ENCODE measurements at places on chromosomes 2 and 18. TPM values are rescaled to one million over a fixed set of nuclear protein-coding genes. Genes with fewer than 3 reads are reported as not detected.

DNA sequence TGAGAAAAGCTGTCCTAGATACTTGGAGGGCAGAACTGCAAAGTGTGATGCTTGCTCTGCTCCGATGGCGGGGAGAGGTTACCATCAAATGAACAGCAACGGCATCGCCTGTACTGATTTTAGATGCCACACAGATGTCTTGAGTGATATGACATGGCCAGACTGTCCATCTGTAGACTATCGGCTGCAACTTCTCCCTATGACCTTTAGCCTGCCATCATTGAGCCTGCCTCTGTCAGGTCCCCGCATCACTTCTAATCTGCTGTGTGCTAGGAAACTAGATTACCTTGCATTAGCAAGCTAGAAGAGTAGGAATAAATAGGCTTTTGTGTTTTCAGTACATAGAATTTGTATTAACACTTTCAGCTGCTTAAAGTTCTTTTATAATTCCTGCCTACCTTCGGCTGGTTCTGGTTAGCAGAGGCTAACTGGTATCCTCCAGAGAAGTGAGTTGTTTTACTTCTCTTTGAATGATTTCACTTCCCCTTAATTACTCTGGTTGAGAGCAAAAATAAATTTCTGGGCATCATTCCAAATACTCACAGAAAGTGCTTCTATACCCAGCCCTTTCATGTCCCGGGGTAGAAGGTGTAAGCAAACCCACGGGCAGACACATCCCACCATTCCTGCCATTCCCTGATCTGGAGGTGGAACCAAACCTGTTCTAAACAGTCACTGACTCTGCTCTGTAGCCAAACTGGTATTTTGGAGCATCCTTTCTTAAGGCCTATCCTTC is 24.0 kb downstream of the GAREM2 start:
- DNase-seq, result no peak
- H3K27ac ChIP-seq, result no peak overlapping the region
- H3K4me3 ChIP-seq, result no peak overlapping the region
- no peaks in the 10 kb centered on the region for H3K4me1 ChIP-seq

- peaks cover 43% of the 10 kb centered on the region for H3K27me3 ChIP-seq
- no peak overlapping the region for H3K4me3 ChIP-seq
- H3K36me3 ChIP-seq, result no peaks in the 10 kb centered on the region
- H3K4me1 ChIP-seq, result peaks cover 8% of the 10 kb centered on the region
Measured at GRCh38 chr2:120669971-120670370, 65.7 kb upstream of the GLI2 start.

DNA sequence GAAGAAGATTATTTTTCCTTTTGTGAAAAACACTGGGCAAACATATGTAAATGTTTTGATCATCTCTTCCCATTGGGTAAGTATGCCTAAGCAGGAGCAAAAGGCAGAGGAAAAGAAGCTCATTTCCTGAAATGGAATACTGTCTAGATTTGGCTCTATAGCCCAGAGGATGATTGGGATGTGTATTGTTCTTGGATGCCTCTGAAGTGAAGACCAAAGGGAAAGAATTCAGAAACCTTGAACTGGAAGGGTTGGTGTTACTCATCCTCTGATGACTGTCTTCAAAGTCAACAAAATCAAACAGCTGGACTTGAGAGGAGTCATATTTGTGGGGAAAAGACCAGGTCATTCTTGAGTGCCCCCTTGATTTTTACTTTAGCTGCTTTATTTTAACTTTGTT is 112.6 kb upstream of the NT5C1B start:
- no peak overlapping the region for H3K4me3 ChIP-seq
- H3K27ac ChIP-seq, result no peak overlapping the region

DNA sequence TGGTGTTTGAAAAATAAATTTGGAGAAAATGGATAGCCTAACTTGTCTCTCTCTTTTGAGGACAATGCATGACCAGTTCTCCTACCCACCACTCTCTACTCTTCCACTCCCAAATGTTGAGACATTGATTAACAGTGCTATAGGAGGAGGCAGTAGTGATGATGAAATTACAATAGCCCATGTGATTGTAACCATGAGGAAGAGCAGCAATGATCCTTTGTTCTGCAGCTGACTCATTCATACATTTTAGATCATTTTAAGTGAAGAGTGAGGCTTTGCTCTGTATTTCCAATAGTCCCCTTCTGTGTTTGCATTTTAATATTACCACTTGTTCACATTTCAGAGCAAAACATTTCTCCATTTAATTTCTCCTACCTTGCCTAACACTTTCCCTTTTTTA is 592.3 kb downstream of the THSD7B start:
- DNase-seq, result no peak
- H3K4me3 ChIP-seq, result no peak overlapping the region
- H3K27ac ChIP-seq, result no peak overlapping the region
- no peaks in the 10 kb centered on the region for H3K27me3 ChIP-seq
- H3K36me3 ChIP-seq, result no peaks in the 10 kb centered on the region

DNA sequence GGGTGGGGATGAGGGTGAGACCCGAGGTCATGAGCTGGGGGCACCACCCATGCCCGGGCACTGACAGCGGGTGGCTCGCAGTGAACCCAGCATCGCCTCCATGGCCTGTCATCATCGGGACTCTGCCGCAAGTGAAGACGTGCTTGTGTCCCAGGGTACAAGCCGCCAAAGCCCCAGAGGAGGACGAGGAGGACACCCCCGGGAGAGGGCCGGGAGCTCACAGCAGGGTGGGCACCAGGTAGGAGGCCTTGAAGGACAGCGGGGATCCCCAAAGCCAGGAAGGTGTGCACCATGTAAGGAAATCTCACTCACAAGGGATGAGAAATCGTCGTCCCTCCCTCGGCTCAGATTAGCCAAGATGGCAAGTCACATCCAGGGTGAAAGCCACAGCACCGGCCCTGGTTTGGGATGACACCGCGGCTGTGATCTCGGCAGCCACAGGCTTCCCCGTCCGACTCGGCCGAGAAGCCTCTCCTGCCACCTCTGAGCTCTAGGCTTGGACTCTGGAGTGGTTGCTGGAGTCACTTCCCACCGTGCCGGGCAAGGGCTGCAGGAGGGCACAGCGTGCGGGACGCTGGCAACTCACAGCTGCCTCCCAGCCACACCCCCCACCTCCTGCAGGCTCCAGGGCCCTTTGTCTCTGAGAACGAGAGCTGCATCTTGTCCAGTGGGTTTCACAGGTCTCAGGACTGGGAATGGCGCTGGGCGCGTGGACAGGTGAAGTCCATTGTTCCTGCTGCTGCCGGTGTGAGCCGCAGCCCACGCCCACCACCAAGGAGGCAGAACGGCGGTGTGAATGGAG is 81.6 kb upstream of the CTDP1 start:
- DNase-seq, result no peak
- peaks cover 29% of the 10 kb centered on the region for H3K27me3 ChIP-seq
- H3K36me3 ChIP-seq, result no peaks in the 10 kb centered on the region
- H3K4me3 ChIP-seq, result no peak overlapping the region

GRCh38 chr2:54473851-54474250 is 17.7 kb downstream of the SPTBN1 start:
- peaks cover 4% of the 10 kb centered on the region for H3K27me3 ChIP-seq
- no peaks in the 10 kb centered on the region for H3K4me1 ChIP-seq
- DNase-seq, result no peak
- H3K4me3 ChIP-seq, result no peak overlapping the region
- H3K27ac ChIP-seq, result no peak overlapping the region

DNA sequence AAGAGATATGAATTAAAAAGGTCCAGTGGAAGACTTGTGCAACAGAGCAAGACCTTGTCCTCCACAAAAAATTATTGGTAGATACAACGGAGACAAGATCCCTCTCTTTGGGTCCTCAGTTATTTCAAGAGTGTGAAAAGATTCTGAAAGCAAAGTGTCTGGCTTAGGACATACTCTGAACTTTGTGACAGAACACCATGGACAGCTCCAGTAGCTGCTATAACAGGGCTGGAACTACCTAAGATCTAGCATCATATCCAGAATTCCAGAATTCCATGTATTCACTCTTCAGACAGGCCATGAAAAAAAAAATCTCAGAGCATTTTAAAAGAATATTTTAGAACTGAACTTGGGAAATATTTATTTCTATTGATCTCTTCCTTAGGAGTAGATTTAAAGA is 74.8 kb upstream of the ZBTB14 start:
- no peaks in the 10 kb centered on the region for H3K36me3 ChIP-seq
- no peak overlapping the region for H3K27ac ChIP-seq
- no peak for DNase-seq
- no peaks in the 10 kb centered on the region for H3K4me1 ChIP-seq
- H3K27me3 ChIP-seq, result no peaks in the 10 kb centered on the region

- H3K27ac ChIP-seq, result peak overlapping the region; percentile 74
- H3K27me3 ChIP-seq, result no peaks in the 10 kb centered on the region
- DNase-seq, result no peak
- H3K4me1 ChIP-seq, result no peaks in the 10 kb centered on the region
- H3K4me3 ChIP-seq, result no peak overlapping the region
Measured at GRCh38 chr2:241611062-241611461, 25.9 kb downstream of the THAP4 start.

GRCh38 chr2:105827351-105828096 is 82.8 kb downstream of the NCK2 start:
- no peaks in the 10 kb centered on the region for H3K27me3 ChIP-seq
- H3K4me1 ChIP-seq, result no peaks in the 10 kb centered on the region
- no peak overlapping the region for H3K4me3 ChIP-seq
- no peak for DNase-seq

GRCh38 chr2:197101519-197101918 is 175.0 kb upstream of the PGAP1 start:
- DNase-seq, result no peak
- no peaks in the 10 kb centered on the region for H3K27me3 ChIP-seq
- H3K4me1 ChIP-seq, result no peaks in the 10 kb centered on the region
- no peak overlapping the region for H3K4me3 ChIP-seq
- H3K36me3 ChIP-seq, result no peaks in the 10 kb centered on the region

DNA sequence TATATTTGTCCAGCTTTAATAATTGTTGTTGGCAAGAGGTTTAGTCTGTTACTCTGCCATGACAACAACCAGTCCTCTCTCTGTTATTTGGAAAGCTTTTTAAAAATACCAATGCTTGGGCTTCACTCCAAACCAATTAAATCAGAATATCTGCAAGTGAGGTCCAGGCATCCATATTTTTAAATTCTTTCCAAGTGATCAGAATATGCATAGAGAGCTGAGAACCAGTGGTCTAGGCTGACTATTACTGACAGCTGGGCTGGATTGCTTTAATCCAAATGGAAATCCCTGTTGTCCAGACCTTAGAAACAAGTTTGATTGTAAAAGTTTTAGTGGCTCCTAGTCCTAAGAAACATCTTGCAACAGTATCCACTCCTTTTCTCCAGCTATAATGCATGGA is 1059.7 kb upstream of the ACVR2A start:
- H3K4me1 ChIP-seq, result no peaks in the 10 kb centered on the region
- H3K4me3 ChIP-seq, result no peak overlapping the region
- H3K27ac ChIP-seq, result no peak overlapping the region
- H3K36me3 ChIP-seq, result no peaks in the 10 kb centered on the region
- DNase-seq, result no peak

GRCh38 chr2:191730263-191730662 is 52.3 kb downstream of the NABP1 start:
- peaks cover 2% of the 10 kb centered on the region for H3K4me1 ChIP-seq
- no peaks in the 10 kb centered on the region for H3K36me3 ChIP-seq
- DNase-seq, result no peak
- no peaks in the 10 kb centered on the region for H3K27me3 ChIP-seq

GRCh38 chr2:165191096-165191728 is 12.6 kb downstream of the SCN3A start:
- H3K27ac ChIP-seq, result no peak overlapping the region
- H3K4me1 ChIP-seq, result no peaks in the 10 kb centered on the region
- no peaks in the 10 kb centered on the region for H3K36me3 ChIP-seq
- H3K27me3 ChIP-seq, result no peaks in the 10 kb centered on the region
- H3K4me3 ChIP-seq, result no peak overlapping the region
- DNase-seq, result no peak

- H3K27me3 ChIP-seq, result no peaks in the 10 kb centered on the region
- no peak overlapping the region for H3K27ac ChIP-seq
- no peak overlapping the region for H3K4me3 ChIP-seq
- H3K36me3 ChIP-seq, result no peaks in the 10 kb centered on the region
- no peak for DNase-seq
Measured at GRCh38 chr2:204436230-204436629, 109.0 kb upstream of the PARD3B start.

Gene ASAP2
- 4.3 TPM for total RNA-seq

Gene TLX2
- total RNA-seq, result not detected

Gene PER2
- total RNA-seq, result 7.7 TPM

Gene CFC1
- total RNA-seq, result not detected

Gene RIOK3
- 61.2 TPM for total RNA-seq
